ENCODE measurements at places on chromosomes 16 and 17.

- no peak for DNase-seq
Observed at GRCh38 chr17:37698132-37698910, 46.5 kb downstream of the HNF1B start.

DNA sequence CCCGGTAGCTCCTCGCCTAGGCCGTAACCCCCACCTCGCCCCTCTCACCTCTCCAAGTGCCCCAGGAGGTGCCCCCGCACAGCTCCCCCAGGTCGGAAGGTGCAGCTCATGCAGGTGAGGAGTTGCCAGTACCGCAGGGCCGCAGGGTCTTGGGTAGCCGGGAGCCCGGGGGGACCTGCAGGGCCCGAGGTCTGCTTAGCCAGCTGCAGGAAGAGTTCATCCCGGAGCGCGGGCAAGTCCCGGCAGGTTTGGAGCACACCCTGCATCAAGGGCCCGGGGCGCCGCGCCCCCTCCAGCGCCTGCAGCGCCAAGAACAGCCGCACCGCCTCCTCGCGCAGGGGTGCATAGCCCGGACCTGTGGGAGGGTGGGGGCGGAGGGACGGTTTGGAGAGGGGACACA lies 4.8 kb downstream of the PLEKHH3 start:
- DNase-seq: no peak

DNA sequence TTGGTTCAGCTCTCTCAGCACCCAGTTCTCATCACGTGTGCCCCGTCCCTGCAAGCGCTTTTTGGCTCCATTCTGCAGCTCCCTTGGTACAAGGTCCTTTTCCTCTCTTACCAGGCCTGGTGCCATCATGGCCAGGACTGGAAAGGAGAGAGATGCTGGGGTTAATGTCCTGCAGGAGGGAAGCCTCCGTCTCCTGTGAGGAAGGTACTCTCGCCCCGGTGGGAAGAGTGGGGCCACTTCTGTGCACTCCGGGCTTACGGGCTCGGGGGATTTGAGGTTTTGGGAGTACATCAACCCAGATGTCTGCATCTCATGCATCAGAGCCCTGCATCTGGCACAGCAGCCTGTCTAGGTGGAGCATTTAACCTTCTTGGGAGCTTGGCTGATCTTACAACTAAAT lies 10.1 kb downstream of the CTRB2 start:
- DNase-seq: no peak

GRCh38 chr17:28253663-28254062 lies 65.3 kb upstream of the TMEM97 start:
- no peak for DNase-seq

DNA sequence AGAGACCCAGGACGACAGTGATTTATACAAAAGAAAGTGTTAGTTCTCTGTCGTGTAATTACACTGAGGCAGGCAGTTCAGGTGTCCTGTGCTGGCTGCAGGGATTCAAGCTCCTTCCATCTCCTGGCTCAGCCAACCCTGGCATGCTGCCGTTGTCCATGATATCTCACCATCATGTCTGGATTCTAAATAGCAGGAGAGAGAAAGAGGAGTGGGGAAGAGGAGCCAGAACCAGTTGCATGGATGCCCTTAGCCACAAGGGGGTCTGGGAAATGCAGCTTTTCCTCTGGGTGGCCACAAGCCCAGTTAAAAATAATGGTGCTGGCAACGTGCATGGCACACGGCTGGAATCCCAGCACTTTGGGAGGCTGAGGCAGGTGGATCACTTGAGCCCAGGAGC lies 9.7 kb downstream of the C16orf54 start:
- no peak for DNase-seq

GRCh38 chr16:49112754-49113153 lies 168.9 kb downstream of the CBLN1 start:
- no peak for DNase-seq

GRCh38 chr17:9644910-9645751 lies at the start of gene USP43:
Gene USP43, plus strand, starts transcription at chr17:9645517. Its CDS starts 116 bp downstream, at chr17:9645633.
- no peak for DNase-seq

- DNase-seq: no peak
Observed at GRCh38 chr16:30110661-30111060, 2.7 kb downstream of the GDPD3 start.
